ENCODE measurements at places on chromosomes 12 and 14.

DNA sequence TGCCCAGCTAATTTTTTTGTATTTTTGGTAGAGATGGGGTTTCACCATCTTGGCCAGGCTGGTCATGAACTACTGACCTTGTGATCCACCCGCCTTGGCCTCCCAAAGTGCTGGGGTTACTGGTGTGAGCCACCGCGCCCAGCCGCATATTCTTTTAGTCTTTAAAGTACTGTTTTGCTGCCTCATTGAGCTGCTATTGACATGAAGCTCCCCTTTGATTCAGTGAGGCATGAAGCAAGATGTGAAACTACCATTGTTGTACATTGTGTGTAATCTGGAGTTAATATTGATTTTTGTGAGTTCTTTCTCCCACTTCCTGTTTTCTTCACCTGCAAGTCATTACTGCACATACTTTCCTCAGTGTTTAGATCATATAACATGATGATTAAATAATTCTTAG is 80.8 kb downstream of the MNAT1 start:
- H3K4me1 ChIP-seq, result no peaks in the 10 kb centered on the region
- H3K4me3 ChIP-seq, result no peak overlapping the region
- H3K27me3 ChIP-seq, result no peaks in the 10 kb centered on the region
- H3K27ac ChIP-seq, result no peak overlapping the region
- no peak for DNase-seq

- no peaks in the 10 kb centered on the region for H3K4me1 ChIP-seq
- no peak for DNase-seq
- no peaks in the 10 kb centered on the region for H3K36me3 ChIP-seq
These were observed 46.0 kb upstream of the OASL start for GRCh38 chr12:121085069-121085468.

- DNase-seq, result no peak
- H3K4me1 ChIP-seq, result no peaks in the 10 kb centered on the region
- H3K36me3 ChIP-seq, result peaks cover 55% of the 10 kb centered on the region
- H3K27me3 ChIP-seq, result no peaks in the 10 kb centered on the region
These were observed 38.8 kb downstream of the CBX5 start for GRCh38 chr12:54240971-54241588.

DNA sequence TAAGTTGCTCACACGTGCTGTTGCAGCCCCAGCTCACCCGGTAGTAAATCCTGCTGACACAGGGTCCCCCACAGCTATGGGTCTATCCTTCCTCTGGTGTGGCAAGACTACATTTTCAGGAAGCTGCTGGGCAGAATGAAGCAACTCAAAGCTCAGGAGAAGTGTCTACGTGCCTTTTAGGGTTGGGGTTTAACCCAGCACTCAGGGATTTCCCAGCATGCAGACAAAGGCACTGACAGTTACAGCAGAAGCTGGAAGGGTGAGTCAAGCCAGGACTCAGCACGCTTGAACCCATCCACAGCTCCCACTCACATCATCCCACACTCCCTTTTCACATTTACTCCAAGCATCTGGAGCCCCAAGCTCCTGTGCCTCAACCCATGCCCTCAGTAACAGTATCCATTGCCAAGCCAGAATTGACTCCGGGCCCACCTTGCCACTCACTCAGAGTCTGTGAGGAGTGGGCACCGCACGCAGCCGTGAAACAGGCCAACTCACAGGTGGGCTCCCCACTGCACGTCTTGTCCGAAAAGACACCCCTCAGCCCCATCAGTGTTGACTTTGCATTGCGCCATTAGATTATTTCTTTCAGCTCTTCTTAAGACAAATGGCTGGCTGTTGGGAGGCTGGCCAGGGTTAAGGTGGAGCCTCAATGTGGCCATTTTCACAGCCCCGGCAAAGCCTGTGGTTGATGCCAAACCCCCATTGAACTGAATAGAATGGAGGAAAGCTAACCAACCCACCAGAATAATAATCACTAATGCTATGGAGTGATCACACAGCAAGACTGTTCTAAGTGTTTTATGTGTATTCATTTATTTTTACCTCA is 59.6 kb downstream of the ZFP36L1 start:
- DNase-seq, result peak; percentile 44
- peak overlapping the region; percentile 0 for H3K4me3 ChIP-seq
- peak overlapping the region; percentile 72 for H3K27ac ChIP-seq
- no peaks in the 10 kb centered on the region for H3K36me3 ChIP-seq
- H3K27me3 ChIP-seq, result no peaks in the 10 kb centered on the region

DNA sequence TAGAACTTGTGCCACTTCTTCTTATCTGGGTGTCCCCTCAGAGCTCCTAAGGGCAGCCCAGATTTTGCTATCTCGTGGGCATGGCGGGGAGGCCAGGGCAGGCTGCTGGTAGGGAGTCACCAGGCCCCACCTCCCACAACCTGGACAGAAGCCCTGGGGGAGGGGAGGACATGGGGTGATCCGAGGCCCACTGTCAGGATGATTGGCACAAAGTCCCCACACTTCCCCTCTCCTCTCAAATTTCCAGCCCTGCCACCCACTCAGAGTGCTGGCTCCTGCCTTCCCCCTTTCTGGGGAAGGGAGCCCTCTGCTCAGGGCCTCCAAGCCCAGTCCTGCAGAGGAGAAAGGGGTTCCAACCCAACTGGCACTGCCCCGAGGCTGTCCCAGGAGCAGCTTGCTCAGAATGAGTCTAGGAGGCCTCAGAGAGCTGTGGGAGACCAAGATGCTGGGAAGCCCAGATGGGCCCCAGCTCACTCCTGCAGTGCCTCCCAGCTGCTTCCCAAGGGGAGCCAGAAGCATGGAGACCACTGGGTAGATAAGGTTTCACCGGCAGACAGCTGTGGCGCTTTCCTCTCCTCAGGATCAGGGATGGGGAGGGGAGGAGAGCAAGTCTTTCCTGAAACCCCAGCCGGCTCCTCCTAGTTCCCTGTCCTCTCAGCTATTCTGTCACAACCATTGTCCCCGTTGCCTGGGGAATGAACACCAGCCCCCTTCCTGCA is 82.8 kb downstream of the B4GALNT3 start:
- H3K4me3 ChIP-seq, result no peak overlapping the region
- H3K4me1 ChIP-seq, result peaks cover 46% of the 10 kb centered on the region
- DNase-seq, result no peak
- no peaks in the 10 kb centered on the region for H3K27me3 ChIP-seq
- H3K36me3 ChIP-seq, result peaks cover 5% of the 10 kb centered on the region

GRCh38 chr12:64099397-64099796 is 122.7 kb downstream of the KICS2 start:
- no peaks in the 10 kb centered on the region for H3K4me1 ChIP-seq
- peaks cover 9% of the 10 kb centered on the region for H3K36me3 ChIP-seq
- no peak overlapping the region for H3K27ac ChIP-seq
- no peak overlapping the region for H3K4me3 ChIP-seq
- no peak for DNase-seq

GRCh38 chr14:33676135-33676566 is 274.7 kb downstream of the EGLN3 start:
- peak; percentile 75 for DNase-seq
- H3K27me3 ChIP-seq, result no peaks in the 10 kb centered on the region
- H3K27ac ChIP-seq, result peak overlapping the region; percentile 22
- no peaks in the 10 kb centered on the region for H3K36me3 ChIP-seq
- H3K4me3 ChIP-seq, result no peak overlapping the region

GRCh38 chr14:74977164-74977900 is 21.9 kb upstream of the PGF start:
- H3K4me3 ChIP-seq, result no peak overlapping the region
- no peak overlapping the region for H3K27ac ChIP-seq
- H3K4me1 ChIP-seq, result peaks cover 57% of the 10 kb centered on the region
- no peak for DNase-seq
- peaks cover 3% of the 10 kb centered on the region for H3K36me3 ChIP-seq
- H3K27me3 ChIP-seq, result no peaks in the 10 kb centered on the region

GRCh38 chr12:123936956-123937706 is 35.5 kb downstream of the CCDC92 start:
- H3K36me3 ChIP-seq, result peaks cover 83% of the 10 kb centered on the region
- H3K4me1 ChIP-seq, result peaks cover 7% of the 10 kb centered on the region
- no peaks in the 10 kb centered on the region for H3K27me3 ChIP-seq
- no peak overlapping the region for H3K4me3 ChIP-seq

GRCh38 chr12:83161456-83161855 is 474.8 kb downstream of the TMTC2 start:
- H3K27ac ChIP-seq, result no peak overlapping the region
- DNase-seq, result no peak
- no peaks in the 10 kb centered on the region for H3K36me3 ChIP-seq
- H3K4me1 ChIP-seq, result no peaks in the 10 kb centered on the region
- H3K27me3 ChIP-seq, result no peaks in the 10 kb centered on the region

DNA sequence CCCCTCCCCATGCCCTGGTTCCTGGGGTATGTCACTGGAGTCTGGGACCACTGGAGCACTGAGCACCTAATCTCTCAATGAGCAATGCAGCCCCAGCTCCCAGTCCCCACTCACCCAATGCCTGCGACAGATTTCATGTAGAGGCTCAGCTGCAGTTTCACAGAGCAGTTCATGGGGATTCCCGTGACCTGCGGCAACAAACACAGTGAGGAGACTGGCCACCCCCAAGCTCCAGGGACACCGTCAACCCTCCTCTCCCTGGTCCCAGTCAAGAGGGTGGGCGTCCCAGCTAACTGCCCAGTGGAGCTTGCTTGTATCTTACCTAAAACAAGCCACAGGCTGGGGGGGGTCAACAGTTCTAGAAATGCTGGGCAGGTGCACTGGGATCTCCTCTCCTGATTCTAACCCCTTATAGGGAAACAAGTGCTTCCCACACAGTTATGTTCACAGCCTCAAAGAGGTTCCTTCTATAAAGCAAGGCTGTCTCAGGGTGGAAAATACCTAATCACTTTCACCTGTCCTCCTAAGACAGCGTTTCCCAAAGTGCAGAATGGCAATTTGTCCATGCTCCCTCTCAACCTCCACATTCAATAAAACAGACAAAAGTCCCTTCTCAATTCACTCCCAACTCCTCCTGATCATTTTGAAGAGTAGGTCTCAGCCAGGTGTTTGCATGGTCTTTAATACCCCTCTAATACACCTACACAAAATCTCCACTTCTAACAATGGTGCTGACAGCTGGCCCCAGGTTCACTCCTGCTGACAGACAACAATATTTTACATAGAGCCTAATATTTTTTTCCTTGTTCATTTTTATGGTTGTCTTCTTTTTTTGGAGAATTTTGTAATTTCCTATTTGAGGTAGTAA is 68.3 kb downstream of the SCARB1 start:
- peaks cover 48% of the 10 kb centered on the region for H3K36me3 ChIP-seq
- H3K4me1 ChIP-seq, result peaks cover 28% of the 10 kb centered on the region
- no peak for DNase-seq
- H3K27me3 ChIP-seq, result no peaks in the 10 kb centered on the region
- H3K27ac ChIP-seq, result no peak overlapping the region
- no peak overlapping the region for H3K4me3 ChIP-seq

DNA sequence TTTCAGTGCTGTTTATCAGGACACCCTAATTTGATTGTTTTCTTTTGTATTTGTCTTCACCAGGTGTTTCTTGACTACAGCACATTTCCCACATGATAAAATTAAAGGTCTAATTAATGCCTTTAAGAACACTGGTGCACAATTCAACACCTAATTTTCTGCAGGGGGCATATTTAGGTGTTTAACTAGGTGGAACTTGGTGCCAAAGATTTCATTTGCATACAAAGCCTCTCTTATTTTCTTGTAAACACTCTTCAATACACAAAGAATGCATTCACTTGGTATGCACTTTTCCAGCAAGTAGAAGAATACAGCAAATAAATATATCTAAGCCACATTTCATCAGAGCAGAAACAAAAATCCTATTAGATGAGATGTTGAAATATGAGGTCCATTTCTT is 646.2 kb upstream of the FOXG1 start:
- no peak for DNase-seq
- H3K4me3 ChIP-seq, result no peak overlapping the region
- no peak overlapping the region for H3K27ac ChIP-seq
- H3K36me3 ChIP-seq, result no peaks in the 10 kb centered on the region
- H3K4me1 ChIP-seq, result no peaks in the 10 kb centered on the region

GRCh38 chr14:96658611-96659010 is 138.6 kb upstream of the VRK1 start:
- no peak overlapping the region for H3K4me3 ChIP-seq
- H3K27ac ChIP-seq, result no peak overlapping the region
- peaks cover 20% of the 10 kb centered on the region for H3K4me1 ChIP-seq
- DNase-seq, result no peak
- no peaks in the 10 kb centered on the region for H3K36me3 ChIP-seq
- no peaks in the 10 kb centered on the region for H3K27me3 ChIP-seq

- H3K4me1 ChIP-seq, result peaks cover 16% of the 10 kb centered on the region
- DNase-seq, result no peak
- no peaks in the 10 kb centered on the region for H3K27me3 ChIP-seq
- H3K36me3 ChIP-seq, result no peaks in the 10 kb centered on the region
- H3K4me3 ChIP-seq, result no peak overlapping the region
- H3K27ac ChIP-seq, result no peak overlapping the region
These were observed 1.9 kb downstream of the NT5DC3 start for GRCh38 chr12:103839103-103839502.

- peaks cover 45% of the 10 kb centered on the region for H3K4me1 ChIP-seq
- H3K27me3 ChIP-seq, result no peaks in the 10 kb centered on the region
- H3K27ac ChIP-seq, result peak overlapping the region; percentile 16
- peaks cover 3% of the 10 kb centered on the region for H3K36me3 ChIP-seq
- no peak for DNase-seq
These were observed 29.5 kb downstream of the ACTN1 start for GRCh38 chr14:68949601-68949965.

- no peaks in the 10 kb centered on the region for H3K36me3 ChIP-seq
- H3K4me1 ChIP-seq, result peaks cover 19% of the 10 kb centered on the region
- no peak overlapping the region for H3K4me3 ChIP-seq
- no peak for DNase-seq
- peak overlapping the region; percentile 50 for H3K27ac ChIP-seq
These were observed 117.7 kb downstream of the ETV6 start for GRCh38 chr12:11767029-11767724.

DNA sequence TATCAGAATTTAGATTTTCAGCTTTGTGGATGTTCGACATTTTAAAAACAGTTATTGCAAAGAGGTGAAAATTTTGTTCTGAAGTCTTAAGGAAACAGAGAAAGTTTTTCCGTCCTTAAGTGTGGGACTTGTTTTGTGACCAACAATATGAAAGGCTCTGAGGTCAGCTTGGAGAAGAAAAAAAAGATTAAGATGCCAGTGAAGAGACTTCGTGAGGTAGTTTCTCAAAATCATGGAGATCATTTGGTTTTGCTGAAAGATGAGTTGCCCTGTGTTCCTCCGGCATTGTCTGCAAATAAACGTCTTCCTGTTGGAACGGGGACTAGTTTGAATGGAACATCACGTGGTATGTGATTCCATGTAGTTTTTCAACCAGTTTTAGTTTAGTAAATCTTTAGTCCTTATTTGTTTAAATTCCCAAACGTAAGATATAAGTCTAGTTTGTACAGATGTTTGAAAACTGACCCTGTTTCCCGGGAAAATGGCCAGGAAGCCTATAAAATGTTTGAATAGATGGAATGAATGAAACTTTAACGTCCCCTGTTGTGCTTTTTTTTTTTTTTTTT is 682 bp downstream of the KIAA0586 start:
- peak overlapping the region; percentile 97 for H3K27ac ChIP-seq
- H3K4me1 ChIP-seq, result peaks cover 8% of the 10 kb centered on the region
- H3K27me3 ChIP-seq, result no peaks in the 10 kb centered on the region
- DNase-seq, result peak; percentile 60
- peaks cover 9% of the 10 kb centered on the region for H3K36me3 ChIP-seq

DNA sequence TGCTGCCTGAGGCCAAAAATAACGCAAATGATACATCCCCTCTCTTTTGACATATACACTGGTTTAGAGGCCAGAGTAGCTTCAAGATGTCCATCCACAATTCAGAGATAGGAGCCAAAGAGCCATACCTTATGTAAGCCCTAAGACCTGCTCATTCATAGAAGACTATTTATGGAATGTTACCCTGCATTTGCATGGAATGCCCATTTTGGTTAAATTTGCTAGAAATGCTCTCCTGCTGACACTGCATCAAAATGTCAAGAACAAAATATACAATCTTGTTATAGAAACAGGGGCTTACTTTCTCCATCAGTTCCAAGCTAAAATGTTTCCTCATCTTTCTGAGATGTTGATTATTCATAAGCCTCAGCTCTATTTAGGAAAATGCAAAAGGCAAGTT is 183.3 kb upstream of the CDKN3 start:
- no peak for DNase-seq
- H3K36me3 ChIP-seq, result no peaks in the 10 kb centered on the region
- H3K27me3 ChIP-seq, result peaks cover 2% of the 10 kb centered on the region
- no peak overlapping the region for H3K27ac ChIP-seq
- no peak overlapping the region for H3K4me3 ChIP-seq
